ENCODE measurements at places on chromosomes 3 and 15. TPM values are rescaled to one million over a fixed set of nuclear protein-coding genes. Genes with fewer than 3 reads are reported as not detected.

Gene EEFSEC
- 31.4 TPM for polyA plus RNA-seq

Gene GRK7
- not detected for polyA plus RNA-seq

Gene ADPGK
- polyA plus RNA-seq: 79.8 TPM

Gene EFHB
- 1.8 TPM for polyA plus RNA-seq

Gene ITGB5
- not detected for polyA plus RNA-seq

Data from naive thymus-derived CD4-positive, alpha-beta T cell (primary cell).